ENCODE measurements at places on chromosomes 6 and 20. TPM values are rescaled to one million over a fixed set of nuclear protein-coding genes. Genes with fewer than 3 reads are reported as not detected.

DNA sequence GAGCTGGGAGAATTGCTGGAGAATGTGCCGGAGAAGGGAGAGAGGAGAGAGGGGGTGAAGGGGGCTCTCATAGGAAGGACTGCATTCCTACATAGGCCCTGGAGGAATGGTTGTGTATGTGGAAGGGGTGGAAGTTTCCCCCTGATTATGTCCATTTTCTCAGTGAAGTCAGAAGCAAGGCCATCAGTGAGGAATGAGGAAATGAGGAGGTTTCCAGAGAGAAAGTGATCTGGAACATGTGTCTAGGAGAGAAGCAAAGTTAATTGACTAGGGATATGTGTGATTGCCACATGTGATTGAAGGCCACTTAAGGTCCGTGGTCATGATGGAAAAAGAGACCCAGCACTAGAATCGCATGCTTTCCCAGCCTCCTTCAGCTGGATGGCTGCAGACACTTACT is 42.3 kb downstream of the TBPL1 start:
- no peak overlapping the region for H3K27ac ChIP-seq
- H3K27me3 ChIP-seq: no peaks in the 10 kb centered on the region
- no peak for DNase-seq
- H3K4me3 ChIP-seq: no peak overlapping the region
- H3K4me1 ChIP-seq: no peaks in the 10 kb centered on the region
- no peaks in the 10 kb centered on the region for H3K36me3 ChIP-seq

GRCh38 chr20:47875297-47876025 is 90.2 kb upstream of the SULF2 start:
- H3K36me3 ChIP-seq: peaks cover 6% of the 10 kb centered on the region
- no peak overlapping the region for H3K27ac ChIP-seq
- no peaks in the 10 kb centered on the region for H3K27me3 ChIP-seq

DNA sequence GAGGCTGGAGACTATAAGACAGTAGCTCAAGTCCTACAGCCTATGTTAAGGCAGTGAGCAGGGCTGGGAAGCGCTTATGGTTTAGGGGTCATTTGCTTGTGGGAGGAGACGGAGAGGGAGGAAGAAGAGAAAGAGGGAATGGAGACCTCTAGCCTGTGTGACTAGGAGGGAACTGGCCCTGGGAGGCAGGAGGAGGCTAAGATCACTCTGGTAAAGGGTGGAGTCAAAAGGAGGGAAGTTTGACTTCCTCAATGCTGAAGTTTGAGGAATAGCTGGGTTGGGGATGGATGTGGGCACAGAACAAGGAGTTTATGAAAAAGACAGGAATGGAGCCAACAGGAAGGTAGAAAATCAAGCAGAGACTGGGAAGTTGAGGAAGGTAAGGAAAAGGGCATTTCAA is 6.4 kb upstream of the BACH2 start:
- no peak overlapping the region for H3K27ac ChIP-seq
- no peak overlapping the region for H3K4me3 ChIP-seq
- H3K36me3 ChIP-seq: no peaks in the 10 kb centered on the region
- H3K4me1 ChIP-seq: peaks cover 15% of the 10 kb centered on the region
- no peak for DNase-seq

DNA sequence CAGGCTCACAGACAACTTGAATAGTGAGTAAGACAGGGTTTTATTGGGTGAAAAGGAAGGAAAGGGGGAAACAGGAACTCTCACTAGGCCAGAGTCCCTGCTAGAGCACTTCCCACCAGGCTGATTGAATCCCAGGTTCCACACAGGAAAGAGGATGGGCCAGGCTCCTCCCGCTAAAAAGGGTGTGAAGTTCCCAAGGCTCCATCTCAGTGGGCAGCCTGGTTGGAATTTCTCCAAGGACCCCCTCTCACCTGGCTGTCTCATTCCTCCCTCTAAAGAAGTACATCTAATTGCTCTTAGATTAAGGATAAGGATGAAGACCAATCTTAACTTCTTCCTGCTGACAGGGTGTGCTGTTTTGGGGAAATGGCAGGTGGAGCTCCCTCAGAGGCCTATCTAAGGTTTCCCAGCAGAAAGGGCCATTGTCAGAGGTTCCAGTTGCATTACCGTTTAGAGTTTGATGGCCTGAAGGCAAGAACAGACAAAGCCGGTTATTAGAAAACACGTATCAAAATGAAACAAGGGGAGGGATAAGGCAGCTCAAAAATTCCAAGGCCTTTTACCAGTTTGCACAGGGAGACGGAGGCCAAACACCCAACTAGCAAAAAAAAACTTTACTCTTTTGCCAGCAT is 21.5 kb downstream of the COL19A1 start:
- no peaks in the 10 kb centered on the region for H3K4me1 ChIP-seq
- no peaks in the 10 kb centered on the region for H3K36me3 ChIP-seq
- H3K27ac ChIP-seq: no peak overlapping the region
- H3K27me3 ChIP-seq: peaks cover 39% of the 10 kb centered on the region

DNA sequence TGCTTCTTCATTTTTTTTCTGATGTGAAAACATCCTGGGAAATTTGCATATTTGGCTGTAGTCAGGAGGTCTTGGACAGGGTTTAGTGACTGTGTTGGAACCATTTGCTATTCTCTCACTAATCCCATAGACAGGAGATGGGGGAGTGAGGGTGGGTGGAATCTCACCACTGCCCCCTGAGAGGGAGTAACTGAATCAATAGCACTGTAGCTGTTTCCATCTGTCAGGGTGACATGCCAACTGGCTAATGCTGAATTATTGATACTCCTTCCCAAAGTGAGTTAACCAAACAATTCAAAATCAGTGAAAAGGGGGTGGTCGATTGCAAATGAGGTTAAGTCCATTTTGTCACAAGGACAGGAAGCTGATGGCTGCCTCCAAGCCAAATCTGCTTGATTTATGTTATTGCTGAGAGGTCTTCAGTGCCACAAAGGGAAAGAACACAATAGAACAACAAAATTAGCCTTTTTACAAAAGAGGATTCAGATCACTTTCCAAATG is 55.1 kb upstream of the B3GAT2 start:
- no peak overlapping the region for H3K27ac ChIP-seq
- no peak overlapping the region for H3K4me3 ChIP-seq
- H3K36me3 ChIP-seq: no peaks in the 10 kb centered on the region
- DNase-seq: no peak

- no peak overlapping the region for H3K27ac ChIP-seq
- H3K27me3 ChIP-seq: peaks cover 13% of the 10 kb centered on the region
- H3K4me1 ChIP-seq: no peaks in the 10 kb centered on the region
Observed at GRCh38 chr20:21548390-21549035, 34.6 kb upstream of the NKX2-2 start.

GRCh38 chr6:109455437-109456110 is at the start of gene MICAL1:
Gene MICAL1 (minus strand): TSS chr6:109455772. CDS start chr6:109454196, 1,576 bp downstream.
- peaks cover 12% of the 10 kb centered on the region for H3K4me1 ChIP-seq
- no peaks in the 10 kb centered on the region for H3K27me3 ChIP-seq
- peaks cover 1% of the 10 kb centered on the region for H3K36me3 ChIP-seq
- peak; percentile 32 for DNase-seq
- peak within 1 kb of the TSS; percentile 93 for H3K4me3 ChIP-seq

DNA sequence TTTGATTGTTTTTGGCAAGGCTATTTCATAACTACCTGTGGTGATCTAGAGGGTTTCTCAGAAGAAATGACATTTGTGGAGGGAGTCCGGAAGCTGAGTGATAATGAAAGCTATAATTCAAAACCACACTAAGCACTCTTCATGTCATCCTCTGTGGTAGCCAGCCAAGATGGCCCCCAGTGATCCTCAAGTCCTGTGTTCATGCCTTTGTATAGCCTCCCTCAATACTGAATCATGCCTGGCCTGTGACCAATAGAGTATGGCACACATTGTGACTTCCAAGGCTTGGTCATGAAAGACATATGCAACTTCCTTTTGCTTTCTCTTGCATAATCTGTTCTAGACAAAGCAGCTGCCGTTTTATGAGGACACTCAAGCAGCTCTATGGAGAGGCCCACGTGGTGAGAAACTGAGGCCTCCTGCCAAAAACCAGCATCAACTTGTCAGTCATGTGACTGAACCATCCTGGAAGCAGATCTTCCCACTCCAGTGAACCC is 12.8 kb upstream of the DNAAF9 start:
- no peak overlapping the region for H3K4me3 ChIP-seq
- peaks cover 8% of the 10 kb centered on the region for H3K4me1 ChIP-seq
- H3K27me3 ChIP-seq: no peaks in the 10 kb centered on the region
- peak overlapping the region; percentile 57 for H3K27ac ChIP-seq

GRCh38 chr6:31321820-31322219 is 35.2 kb downstream of the HLA-B start:
- DNase-seq: no peak
- no peaks in the 10 kb centered on the region for H3K36me3 ChIP-seq
- no peak overlapping the region for H3K27ac ChIP-seq
- H3K4me3 ChIP-seq: no peak overlapping the region
- H3K27me3 ChIP-seq: peaks cover 43% of the 10 kb centered on the region

GRCh38 chr6:56483929-56484328 is 158.8 kb downstream of the DST start:
- no peak overlapping the region for H3K27ac ChIP-seq
- H3K36me3 ChIP-seq: peaks cover 95% of the 10 kb centered on the region
- no peak for DNase-seq
- no peaks in the 10 kb centered on the region for H3K27me3 ChIP-seq
- H3K4me1 ChIP-seq: no peaks in the 10 kb centered on the region

DNA sequence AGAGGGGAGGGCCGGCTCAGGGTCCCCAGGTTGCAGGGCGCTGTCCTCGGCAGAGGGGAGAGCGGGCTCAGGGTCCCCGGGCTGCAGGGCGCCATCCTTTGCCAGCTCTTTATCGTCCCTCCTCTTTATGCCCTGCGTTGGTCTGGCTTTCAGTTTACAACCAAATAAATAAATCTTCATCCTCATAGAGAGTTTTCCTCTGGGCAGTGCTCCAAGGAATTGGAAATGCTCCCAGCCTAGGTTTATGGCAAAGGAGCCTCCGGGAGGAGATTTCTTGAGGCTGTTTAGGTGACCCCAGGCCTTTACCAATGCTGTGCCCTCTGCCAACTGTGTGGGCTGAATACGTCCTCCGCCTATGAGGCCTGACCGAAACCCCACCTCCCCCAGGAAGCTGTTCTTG is 60.2 kb downstream of the CHMP4B start:
- peaks cover 46% of the 10 kb centered on the region for H3K27me3 ChIP-seq
- H3K4me1 ChIP-seq: no peaks in the 10 kb centered on the region
- H3K4me3 ChIP-seq: no peak overlapping the region
- DNase-seq: no peak
- no peaks in the 10 kb centered on the region for H3K36me3 ChIP-seq
- peak overlapping the region; percentile 33 for H3K27ac ChIP-seq

DNA sequence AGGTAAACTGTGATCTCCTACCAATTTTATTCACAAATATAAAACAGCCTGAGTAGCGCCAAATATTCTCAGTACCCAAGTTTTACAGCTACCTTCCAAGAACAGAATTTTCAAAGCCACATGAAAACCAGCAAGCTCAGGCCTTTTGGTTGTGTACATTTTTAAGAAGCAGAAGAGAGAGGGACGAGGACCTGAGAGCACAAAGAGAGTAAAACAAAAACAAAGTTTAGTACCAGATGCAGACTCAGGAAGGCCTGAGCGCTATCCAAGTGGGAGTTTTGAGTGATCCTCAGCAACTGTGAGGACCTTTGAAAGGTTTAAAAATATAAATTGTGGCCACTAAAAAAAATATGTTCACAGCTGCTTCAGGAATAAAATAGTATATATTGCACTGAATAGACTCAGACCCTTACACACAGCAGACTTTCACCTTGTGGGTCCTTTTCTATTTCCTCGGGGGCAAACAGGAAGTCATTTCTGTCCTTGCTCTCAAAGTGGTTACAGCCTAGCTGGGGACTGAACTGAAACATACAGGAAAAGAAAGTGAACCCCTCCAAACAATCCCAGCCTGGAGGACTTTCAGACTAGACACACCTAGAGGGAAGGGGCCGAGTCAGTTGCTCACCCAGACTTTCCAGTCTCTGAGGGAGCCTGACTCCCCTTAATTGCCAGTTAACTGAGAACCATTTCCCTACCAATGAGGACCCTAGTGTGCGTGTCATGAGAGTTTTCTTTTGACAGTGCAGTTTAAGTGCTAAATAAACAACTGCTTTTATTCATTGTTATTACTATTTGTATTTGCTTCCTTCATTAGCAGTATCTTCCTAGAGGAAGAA is 48.5 kb upstream of the NT5E start:
- no peak overlapping the region for H3K4me3 ChIP-seq
- H3K27me3 ChIP-seq: no peaks in the 10 kb centered on the region
- DNase-seq: no peak
- peaks cover 39% of the 10 kb centered on the region for H3K4me1 ChIP-seq
- peak overlapping the region; percentile 93 for H3K27ac ChIP-seq
- no peaks in the 10 kb centered on the region for H3K36me3 ChIP-seq

DNA sequence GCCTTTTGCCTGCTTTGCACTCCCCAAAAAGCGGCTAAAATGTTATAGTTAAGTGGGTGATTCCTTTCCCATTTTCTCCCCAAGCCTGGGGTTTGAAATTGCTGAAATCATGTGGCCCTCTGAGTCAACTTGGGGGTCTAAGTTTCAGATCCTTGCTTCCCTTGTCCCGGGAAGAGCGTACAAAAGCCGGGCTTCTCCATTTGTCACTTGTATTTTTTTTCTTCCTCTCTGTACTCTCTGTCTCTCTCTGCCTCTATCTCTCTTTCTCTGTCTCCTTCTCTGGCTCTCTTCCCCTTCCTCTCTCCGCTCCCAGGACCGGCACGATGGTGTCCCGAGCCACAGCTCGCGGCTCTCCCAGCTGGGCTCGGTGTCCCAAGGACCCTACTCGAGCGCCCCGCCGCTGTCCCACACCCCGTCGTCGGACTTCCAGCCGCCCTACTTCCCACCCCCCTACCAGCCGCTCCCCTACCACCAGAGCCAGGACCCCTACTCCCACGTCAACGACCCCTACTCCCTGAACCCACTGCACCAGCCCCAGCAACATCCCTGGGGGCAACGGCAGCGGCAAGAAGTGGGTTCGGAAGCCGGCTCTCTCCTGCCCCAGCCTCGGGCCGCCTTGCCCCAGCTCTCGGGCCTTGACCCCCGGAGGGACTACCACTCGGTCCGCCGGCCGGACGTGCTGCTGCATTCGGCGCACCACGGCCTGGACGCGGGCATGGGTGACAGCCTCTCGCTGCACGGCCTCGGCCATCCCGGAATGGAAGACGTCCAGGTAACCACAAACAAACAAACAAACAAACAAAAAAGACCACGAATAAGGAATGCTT is 4.6 kb downstream of the TFAP2B start:
- no peak overlapping the region for H3K4me3 ChIP-seq
- peaks cover 98% of the 10 kb centered on the region for H3K27me3 ChIP-seq
- peaks cover 26% of the 10 kb centered on the region for H3K4me1 ChIP-seq
- DNase-seq: no peak

DNA sequence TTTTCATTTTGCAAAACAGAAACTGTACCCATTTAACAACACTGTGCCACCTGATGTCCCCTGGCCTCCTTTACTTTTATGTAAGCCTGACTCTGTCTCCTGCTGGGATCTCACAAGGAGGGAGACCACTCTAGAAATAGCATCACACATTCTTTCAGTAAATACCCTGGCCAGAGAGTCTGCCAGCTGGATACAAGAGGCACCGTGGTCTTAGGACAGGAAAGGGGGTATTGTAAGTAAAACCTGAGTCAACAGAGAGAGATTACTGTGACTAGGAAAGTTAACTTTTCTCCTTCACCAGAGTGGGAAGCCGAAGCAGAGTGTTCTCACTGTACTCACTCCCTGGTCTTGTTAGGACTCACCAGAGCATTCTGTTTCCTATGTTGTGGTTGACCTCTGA is 27.8 kb downstream of the CMTR1 start:
- DNase-seq: no peak
- no peak overlapping the region for H3K4me3 ChIP-seq
- no peaks in the 10 kb centered on the region for H3K4me1 ChIP-seq
- H3K27me3 ChIP-seq: no peaks in the 10 kb centered on the region
- H3K36me3 ChIP-seq: peaks cover 50% of the 10 kb centered on the region

PTK7 gene
- 48.4 TPM for total RNA-seq

PAX1 gene
- total RNA-seq: not detected

LY6G6F gene
- total RNA-seq: not detected

SLC17A1 gene
- total RNA-seq: not detected

NMBR gene
- not detected for total RNA-seq

SNAP91 gene
- total RNA-seq: not detected

CYP39A1 gene
- 7.2 TPM for total RNA-seq

RAB44 gene
- 0.09 TPM for total RNA-seq

SIRPG gene
- total RNA-seq: not detected

AIF1 gene
- total RNA-seq: not detected
